ENCODE measurements at places on chromosomes 4 and X.

GRCh38 chr4:190020790-190021717 is 6.0 kb downstream of the FRG2 start:
- DNase-seq, result no peak

GRCh38 chr4:158796370-158797140 is 27.7 kb downstream of the FNIP2 start:
- DNase-seq, result no peak

DNA sequence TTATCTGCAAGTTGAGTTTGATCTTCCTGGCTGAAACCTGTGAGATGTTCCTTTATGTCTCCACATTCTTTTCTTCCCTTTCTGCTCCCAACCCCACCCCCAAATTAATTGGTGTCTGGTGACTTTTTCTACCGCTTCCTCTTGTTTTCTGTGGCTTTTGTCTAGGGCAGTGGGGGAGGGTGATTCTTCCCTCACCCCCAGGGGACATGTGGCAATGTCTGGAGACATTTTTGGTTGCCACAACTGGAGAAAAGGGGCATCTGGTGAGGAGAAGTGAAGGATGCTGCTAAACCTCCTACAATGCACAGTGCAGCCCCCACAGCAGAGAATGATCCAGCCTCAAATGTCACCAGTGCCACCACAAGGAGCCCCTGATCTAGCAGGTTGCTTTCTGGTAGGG is 152.9 kb downstream of the NHS start:
- no peak for DNase-seq

DNA sequence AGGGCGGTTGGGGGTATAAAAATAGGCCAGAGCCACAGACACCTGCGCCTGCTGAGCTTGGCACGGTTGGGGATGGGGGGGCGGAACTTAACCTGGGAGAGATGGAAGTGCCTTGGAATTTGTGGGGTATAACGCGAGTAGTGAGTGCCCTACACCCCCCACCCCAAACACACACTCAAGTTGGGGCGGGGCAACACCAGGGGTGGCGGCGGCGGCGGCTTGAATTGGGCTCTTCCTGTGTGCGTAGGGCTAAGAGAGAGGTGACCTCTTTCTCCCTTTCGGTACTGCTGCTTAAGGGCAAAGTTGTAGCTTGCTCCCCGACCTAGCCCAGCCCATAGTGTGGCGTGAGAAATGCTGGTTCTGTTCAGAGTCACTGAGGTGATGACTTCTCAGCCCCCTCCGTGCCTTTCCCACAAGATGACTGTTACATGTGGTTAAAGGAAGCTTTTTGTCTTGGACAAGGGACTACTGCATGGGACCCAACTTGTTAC is 839 bp downstream of the STK26 start:
- no peak for DNase-seq

DNA sequence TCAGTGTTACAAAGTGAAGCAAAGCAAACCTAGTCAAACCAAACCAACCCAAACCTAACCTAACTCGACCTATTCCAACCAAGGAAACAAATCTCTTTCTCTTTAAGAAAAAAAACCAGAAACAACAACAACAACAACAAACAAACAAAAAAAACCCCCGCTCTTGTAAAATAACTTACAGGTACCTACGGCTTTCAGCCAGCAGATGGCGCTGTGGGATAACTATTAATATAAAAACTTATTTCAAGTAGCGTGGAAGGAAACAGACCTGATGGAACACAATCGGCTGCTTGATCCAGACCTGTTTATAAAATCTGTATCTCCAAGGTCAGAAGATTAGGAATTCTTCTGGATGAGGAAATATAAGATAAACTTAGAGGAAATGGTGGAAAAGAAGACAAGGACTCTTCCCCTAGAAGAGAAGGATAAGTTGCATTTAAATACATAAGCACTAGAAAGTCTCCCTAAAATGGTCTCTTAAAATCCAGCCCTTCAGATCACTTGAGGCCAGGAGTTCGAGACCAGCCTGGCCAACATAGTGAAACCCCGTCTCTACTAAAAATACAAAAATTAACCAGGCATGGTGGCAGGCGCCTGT is 34.4 kb upstream of the CDKL5 start:
- no peak for DNase-seq

GRCh38 chr4:160709546-160709945 is 1454.3 kb downstream of the FSTL5 start:
- DNase-seq, result no peak

All from vagina (tissue), 2 donors.